ENCODE measurements at places on chromosomes 2 and 18.

GRCh38 chr18:4599312-4599711 lies 144.2 kb upstream of the DLGAP1 start:
- no peak for DNase-seq

DNA sequence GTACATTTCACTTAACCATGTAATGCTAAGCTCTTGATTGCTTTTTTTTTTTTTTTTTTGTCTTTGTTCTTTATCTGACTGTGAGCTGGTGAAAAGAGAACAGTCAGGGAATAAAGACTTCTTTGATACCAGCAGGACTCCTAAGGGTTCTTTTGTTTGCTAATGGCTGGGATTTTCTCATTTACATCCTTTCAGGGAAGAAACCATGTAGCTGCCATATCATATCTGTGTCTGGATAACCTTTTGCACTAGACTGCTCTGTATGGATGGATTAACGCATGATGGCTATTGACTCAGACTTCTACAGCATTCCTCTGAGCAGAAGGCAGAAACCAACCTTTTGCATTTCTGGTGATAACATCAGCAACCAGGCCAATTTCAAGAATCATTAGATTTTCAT lies 504.0 kb downstream of the LRRTM4 start:
- no peak for DNase-seq

DNA sequence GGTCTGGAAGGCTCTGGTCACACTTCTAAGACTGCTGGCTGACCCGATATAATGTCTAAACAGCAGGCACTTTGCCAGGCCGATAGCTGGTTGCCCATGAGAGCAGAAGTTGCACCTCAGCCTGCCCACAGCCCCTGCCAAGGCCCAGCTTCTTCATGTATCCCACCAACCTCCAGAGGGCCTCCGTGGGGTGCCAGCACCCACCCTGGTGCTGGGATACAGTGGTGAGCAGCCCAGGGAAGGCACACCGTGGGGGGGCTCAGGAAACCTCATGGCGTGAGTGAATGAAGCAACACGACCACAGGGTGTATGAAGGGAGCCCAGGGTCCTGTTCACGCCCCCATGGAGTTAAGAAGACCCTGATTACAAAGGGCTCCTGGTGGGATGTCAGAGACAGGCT lies 16.2 kb upstream of the GLI2 start:
- no peak for DNase-seq

DNA sequence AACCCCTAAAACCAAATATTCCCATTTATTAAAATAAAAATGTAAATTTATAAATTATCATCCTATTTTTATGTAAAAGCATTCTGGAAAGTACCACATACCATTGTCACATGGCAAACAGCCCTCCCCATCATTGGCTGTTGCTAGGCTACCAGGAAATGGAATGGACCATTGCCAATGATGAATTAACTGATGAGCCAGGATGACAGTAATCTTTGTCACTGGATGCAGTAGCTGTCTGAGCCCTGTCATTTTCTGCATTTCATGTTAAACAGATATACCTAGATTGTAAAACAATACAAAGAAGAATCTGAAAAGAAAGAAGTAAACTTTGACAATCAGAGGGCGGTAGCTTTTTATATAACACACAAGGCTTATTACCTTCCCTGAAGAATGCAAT lies 641.4 kb downstream of the BCL11A start:
- DNase-seq, result no peak

- DNase-seq, result no peak
Measured at GRCh38 chr2:74513605-74514367, 464 bp upstream of the TLX2 start.

DNA sequence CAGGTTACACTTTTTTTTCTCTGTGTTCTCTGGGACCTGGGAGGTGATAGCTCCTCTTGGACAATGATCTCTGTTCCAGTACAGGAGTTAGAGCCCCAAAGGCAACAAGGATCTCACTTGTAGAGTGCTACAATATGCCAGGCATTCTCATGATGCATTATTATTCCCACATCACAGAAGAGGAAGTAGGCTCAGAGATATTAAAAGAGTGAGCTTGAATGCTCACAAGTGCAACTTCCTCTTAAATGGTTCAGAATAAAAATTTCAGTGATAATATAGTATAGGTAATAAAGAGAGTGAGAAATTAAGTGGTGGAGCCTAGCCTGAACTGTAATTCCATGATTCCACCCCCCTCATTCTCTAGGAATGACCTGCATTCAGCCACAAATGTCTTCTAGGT lies 21.4 kb downstream of the POLE4 start:
- no peak for DNase-seq

DNA sequence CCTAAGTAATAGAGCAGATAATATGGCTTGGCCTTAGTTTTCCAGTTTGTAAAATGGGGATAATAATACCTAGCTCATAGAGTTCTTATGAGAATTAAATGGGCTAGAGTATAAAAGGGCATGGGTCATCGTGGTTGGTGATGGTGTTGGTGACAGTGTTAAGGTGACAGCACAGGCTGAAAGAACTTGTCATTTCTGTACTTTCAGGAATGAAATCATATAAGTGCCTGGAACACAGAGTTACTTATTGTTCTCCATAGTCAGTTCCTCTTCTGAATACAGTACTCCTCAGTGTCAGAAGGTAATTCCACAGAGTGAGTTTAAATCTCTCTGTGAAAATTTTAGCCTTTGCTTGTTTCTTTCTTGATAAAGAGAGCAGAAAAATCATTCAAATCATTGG lies 42.4 kb downstream of the KIF5C start:
- DNase-seq, result no peak

GRCh38 chr2:96532641-96533291 lies 3.8 kb upstream of the ARID5A start:
- DNase-seq, result no peak

GRCh38 chr2:167293943-167294775 lies 405.9 kb downstream of the XIRP2 start:
- DNase-seq, result no peak

GRCh38 chr2:204234879-204235278 lies 298.3 kb downstream of the ICOS start:
- DNase-seq, result no peak

GRCh38 chr18:4068552-4069158 lies 386.5 kb downstream of the DLGAP1 start:
- DNase-seq, result peak; percentile 11

GRCh38 chr2:184294831-184295230 lies 303.5 kb upstream of the ZNF804A start:
- DNase-seq, result no peak

- DNase-seq, result no peak
Measured at GRCh38 chr2:102520801-102521200, 47.8 kb downstream of the SLC9A4 start.

- DNase-seq, result no peak
Measured at GRCh38 chr18:12246849-12247808, 7.0 kb upstream of the CIDEA start.

DNA sequence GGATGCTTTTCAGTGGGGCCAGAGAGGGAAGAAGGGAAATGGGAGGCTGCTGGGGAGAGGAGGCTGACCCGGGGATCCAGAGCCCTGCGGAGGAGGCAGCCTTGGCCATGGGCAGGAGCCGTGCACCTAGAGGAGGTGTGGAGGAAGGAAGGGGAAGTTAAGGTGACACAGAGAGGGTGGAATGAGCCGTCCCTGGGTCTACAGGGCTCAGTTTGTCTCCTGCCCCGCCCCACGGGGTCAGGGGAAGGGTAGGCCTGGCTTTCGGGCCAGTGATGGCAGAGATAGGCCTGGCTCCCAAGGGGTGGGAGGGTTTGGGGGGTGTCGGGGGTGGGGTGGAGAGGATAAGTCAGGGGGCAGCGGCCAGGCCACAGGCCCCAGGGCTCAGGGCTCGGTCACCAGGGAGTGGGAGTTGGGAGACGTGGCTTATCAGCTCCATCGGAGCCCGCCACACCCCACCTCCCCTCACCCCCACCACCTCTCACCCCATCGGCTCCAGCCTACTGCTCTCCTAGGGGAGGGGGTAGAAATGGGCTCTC lies 39.5 kb upstream of the NOTO start:
- no peak for DNase-seq

DNA sequence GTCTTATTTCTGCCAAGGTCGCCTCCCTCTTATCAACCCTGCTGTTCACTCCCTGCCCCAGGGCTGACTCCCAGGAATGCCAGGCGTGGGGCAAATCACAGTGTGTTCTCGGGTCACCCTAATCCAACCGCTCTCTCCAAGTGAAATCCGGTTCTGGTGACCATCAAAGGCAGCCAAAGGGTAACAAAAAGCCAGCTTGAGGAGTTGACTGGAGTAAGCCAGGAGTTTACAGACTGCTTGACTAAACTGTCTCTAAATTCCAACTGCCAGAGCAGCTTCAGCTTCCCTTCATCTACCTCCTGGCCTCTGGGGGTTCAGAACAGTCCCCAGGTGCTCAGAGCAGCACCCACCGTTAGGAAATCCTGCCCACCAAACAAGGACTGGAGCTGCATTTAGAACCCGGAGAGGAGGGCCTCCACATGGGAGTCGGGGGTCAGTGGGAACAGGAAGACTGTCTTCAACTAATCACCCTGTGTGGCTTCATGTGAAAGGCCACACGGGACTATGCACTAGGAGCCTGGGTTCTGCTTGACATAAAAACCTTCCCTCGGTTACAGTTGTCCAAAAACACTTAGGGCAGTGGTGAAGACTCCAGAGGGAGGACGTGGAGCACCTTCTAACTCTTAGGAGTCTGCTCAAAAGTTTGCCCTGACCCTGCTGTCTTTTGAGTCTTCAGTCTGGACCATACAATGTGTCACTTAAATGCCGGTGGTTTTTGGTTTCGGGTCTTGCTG lies 24.2 kb upstream of the MCFD2 start:
- DNase-seq, result no peak
